T-cell (primary cell): ENCODE measurements at places on chromosomes 1 and 21. TPM values are rescaled to one million over a fixed set of nuclear protein-coding genes. Genes with fewer than 3 reads are reported as not detected.

Gene PRAMEF17
- not detected for total RNA-seq

Gene TRNP1
- 0.26 TPM for total RNA-seq

Gene LCE1B
- total RNA-seq: not detected

Gene COL11A1
- total RNA-seq: not detected

Gene DMBX1
- total RNA-seq: not detected

Gene PLEKHG5
- total RNA-seq: 7.6 TPM

Gene DSTYK
- 13.8 TPM for total RNA-seq

Gene GCSAML
- 0.26 TPM for total RNA-seq

Gene FAM72D
- total RNA-seq: 0.09 TPM

Gene NCMAP
- total RNA-seq: 0.13 TPM

Gene CADM3
- not detected for total RNA-seq

Gene TMEM81
- total RNA-seq: 5.0 TPM

Gene TFF2
- not detected for total RNA-seq

Gene RNASEL
- total RNA-seq: 10.5 TPM

Gene OR2L2
- 0.06 TPM for total RNA-seq

Gene PTPRU
- 0.82 TPM for total RNA-seq

Gene SLAMF9
- not detected for total RNA-seq

Gene IFNLR1
- total RNA-seq: 2.4 TPM

Gene FAM177B
- total RNA-seq: 0.58 TPM

Gene SPRR4
- not detected for total RNA-seq

Gene PROK1
- total RNA-seq: not detected

Gene ZBTB18
- total RNA-seq: 58.4 TPM

Gene CBR1
- total RNA-seq: 40.3 TPM

Gene LMX1A
- total RNA-seq: not detected

Gene FOXD2
- 0.53 TPM for total RNA-seq

Gene ZNF683
- total RNA-seq: 10.1 TPM

Gene CHRM3
- total RNA-seq: 0.19 TPM

Gene PLA2G5
- total RNA-seq: not detected

Gene DPT
- not detected for total RNA-seq

Gene SLAMF7
- 25.8 TPM for total RNA-seq

Gene UBXN10
- 0.20 TPM for total RNA-seq

Gene MTARC1
- 0.09 TPM for total RNA-seq

Gene OR2T35
- total RNA-seq: not detected

Gene PLPPR4
- not detected for total RNA-seq

Gene MYBPH
- total RNA-seq: not detected

Gene ALX3
- total RNA-seq: not detected

Gene MAN1C1
- 57.5 TPM for total RNA-seq

Gene AADACL3
- not detected for total RNA-seq

Gene PARS2
- 6.0 TPM for total RNA-seq

Gene GPR37L1
- not detected for total RNA-seq

Gene LIPI
- total RNA-seq: not detected

Gene SSX2IP
- total RNA-seq: 7.4 TPM

Gene PDE9A
- 11.5 TPM for total RNA-seq

Gene MR1
- total RNA-seq: 18.5 TPM

Gene AUNIP
- not detected for total RNA-seq

Gene CATSPERE
- total RNA-seq: 0.79 TPM

Gene AMY2B
- total RNA-seq: 42.3 TPM

Gene SPATA46
- not detected for total RNA-seq

Gene TRIM46
- total RNA-seq: 9.0 TPM

Gene CLEC20A
- not detected for total RNA-seq

Gene PLPP3
- total RNA-seq: 0.93 TPM

Gene TNFRSF18
- total RNA-seq: 11.3 TPM

Gene TINAGL1
- 0.61 TPM for total RNA-seq

Gene CRYBG2
- 5.1 TPM for total RNA-seq

Gene LPAR3
- 2.9 TPM for total RNA-seq

Gene ANXA9
- 0.16 TPM for total RNA-seq

Gene LINGO4
- total RNA-seq: not detected
